Activated T-cell treated with anti-CD3 and anti-CD28 coated beads, Interleukin-2, amount 50 U/mL, for 1 hour (primary cell): ENCODE measurements at places on chromosomes 7 and 10.

- no peak for DNase-seq
Observed at GRCh38 chr10:30500963-30501504, 67.0 kb downstream of the MAP3K8 start.

DNA sequence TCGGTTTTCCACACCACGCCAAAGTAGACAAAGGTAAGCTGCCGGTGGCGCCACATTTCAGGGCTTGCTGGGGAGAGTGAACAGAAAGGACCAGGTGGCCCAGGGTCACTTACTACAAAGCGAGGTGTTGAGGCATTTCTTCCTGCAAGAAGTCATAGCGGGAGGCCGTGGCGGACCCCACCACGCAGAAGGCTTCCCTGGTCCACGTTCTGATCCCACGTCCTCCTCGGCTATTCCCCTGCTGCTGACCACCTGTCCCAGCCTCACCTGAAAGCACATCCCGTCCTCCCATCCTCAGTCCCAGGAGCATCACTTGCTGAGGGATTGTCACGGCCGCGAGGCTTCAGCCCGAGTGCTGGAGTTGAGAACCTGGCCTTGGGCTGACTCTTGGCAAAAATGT, 139.2 kb downstream of the DYNC2I1 start:
- no peak for DNase-seq

DNA sequence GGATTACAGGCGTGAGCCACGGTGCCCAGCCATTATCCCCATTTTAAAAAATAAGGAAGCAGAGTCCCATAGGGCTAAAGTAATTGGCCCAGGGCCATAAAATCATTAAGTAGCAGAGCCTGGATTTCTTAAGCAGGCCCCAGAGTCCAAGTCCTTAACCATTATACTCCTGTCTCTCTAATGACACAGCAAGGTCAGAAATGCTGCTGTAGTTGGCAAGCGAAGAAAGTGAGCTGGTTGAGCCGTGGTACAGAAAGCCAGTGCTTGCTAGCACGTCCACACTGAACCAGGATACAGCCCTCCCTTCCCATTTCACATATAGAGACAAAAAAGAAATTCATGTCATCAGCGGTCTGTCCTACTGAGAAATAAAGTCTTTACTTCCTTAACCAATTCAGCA, 562.7 kb downstream of the GALNT17 start:
- DNase-seq, result no peak

DNA sequence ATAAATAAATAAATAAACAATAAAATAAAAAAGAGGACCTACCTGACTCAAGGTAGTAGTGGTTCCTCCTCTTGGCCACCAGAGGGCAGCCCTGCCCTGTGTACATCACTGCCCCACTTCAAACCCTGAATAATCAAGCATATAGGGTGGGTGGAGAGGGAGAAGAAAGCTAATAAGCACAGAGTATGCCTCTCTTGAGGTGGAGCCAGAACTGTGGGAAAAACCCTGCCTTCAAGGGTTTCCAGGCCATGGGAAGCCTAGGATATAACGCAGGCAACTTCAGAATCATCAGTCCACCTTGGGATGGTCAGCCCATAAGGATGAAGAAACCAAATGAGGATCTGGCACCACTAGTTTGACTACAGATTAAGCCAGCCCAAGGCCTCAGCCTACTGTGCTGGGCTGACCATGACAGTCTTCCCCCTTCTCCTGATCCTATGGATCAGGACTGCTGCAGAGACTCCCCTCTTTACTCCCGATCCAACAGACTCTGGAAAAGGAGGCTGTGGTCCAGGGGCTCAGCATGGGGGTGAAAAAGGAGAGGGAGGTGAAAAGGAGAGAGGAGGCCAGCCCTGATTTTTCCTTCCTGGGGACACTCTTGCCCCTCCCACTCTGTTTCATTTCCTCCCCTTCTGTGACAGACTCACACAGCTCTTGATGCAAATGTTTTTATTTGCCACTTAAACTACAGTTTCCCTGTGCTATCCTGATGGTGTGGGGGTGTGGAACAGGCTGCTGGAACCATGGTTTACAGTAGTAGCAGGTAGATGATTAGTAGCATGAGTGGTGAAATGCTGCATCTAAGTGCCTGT, 10.1 kb downstream of the AVPI1 start:
- peak; percentile 63 for DNase-seq

DNA sequence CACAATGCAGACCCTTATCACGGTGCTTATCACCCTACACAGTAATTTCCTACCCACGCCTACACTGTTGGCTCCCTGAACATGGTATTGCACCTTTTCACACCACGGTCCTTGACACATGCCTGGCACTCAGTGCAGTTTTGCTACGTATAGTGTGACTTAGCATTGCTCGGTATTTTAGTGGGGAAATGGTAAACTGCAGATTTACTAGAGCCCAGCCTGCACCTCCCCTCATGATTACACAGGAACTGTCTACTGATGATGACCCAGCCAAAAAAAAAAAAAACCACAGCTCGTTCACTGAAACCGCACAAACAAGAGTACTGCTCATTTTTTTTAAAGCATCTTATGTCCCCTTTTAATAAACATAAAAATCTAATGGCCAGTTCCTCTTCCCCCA, 124.2 kb upstream of the ZNF746 start:
- DNase-seq, result no peak

DNA sequence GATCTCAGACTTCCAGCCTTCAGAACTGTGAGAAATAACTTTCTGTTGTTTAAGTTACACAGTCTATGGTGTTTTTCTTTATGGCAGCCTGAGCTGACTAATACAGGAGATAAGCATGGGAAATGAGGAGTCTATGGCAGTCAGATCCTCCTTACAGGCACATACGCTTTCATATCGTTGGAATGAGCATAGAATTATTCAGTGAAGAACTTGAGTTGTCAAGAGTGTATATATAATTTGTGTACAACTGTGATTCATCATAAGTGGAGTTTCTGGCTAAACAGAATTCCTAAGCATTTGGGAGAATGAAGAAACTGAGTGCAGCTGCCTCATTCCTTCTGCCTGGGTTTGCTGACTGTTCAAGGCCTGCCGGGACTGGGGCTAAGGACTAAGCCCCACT, 516.7 kb downstream of the ADRA2A start:
- DNase-seq, result no peak

DNA sequence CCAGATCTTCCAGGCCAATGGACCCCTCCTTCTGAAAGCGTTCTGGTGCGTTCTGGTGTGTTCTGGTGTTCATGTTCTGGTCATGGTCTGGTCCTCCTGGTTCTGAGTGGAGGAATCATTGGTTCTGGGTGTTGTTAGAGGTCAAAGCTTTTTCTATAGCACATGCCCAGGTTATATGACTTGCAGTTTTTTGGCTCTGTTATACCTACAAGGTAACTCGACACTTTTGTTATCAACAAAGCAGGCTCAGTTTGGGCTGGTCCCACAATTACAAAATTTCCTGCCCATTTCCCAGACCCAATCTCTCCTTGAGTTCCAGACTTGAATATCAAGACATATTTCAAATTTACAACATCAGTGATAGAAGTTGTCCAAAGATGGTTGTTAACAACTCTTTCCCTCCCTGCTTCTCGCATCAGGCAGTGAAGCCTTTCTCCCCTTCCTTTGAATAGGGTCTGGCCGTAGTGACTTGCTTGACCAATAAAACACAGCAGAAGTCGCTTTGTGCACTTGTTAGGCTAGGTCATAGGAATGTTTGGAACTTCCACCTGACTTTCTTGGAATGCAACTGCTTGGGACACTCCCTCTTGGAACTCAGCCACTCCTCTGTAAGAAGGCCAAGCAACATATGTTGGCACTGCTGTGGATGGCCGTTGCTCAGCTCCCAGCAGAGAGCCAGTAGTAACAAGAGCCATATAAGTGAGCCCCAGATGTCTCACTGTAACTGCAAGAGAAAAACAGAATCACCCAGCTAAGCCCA, 83.1 kb upstream of the STEAP1B start:
- DNase-seq, result no peak

GRCh38 chr7:127850195-127850594, 181.0 kb downstream of the LRRC4 start:
- DNase-seq, result no peak

- no peak for DNase-seq
Observed at GRCh38 chr7:151886783-151887182, 9.9 kb upstream of the PRKAG2 start.

DNA sequence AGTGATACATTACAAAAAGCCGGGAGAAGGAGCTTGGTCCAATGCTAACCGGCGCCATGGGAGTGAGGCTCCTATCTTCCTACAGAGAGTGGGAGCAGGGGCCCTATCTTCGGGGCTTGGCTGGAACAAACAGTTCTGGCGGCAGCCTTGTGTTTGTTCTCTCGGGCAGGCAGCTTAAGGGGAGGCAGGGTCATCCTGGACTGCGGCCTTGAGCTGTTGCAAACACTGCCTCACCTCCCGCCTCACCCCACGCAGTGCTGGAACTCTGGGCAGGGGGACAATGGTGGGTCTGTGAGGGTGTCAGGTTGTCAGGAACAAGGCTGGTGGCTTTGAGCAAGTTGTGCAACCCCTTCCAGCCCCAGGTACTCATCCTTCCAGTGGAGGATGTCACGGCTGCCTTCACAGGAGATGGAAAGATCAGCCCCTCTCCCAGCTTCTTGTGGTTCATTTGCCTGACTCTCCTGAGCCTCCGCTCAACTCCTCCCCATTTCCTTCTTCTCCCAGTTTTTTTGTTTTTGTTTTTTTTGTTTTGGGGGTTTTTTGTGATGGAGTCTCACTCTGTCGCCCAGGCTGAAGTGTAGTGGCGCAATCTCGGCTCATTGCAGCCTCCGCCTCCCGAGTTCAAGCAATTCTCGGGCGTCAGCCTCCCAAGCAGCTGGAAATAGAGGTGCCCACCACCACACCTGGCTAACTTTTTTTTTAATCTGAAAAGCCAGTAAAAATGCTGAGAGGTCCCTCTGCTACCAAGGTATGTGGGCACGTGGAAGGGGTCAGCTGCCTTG, 57.4 kb downstream of the SPOCK2 start:
- DNase-seq, result no peak

DNA sequence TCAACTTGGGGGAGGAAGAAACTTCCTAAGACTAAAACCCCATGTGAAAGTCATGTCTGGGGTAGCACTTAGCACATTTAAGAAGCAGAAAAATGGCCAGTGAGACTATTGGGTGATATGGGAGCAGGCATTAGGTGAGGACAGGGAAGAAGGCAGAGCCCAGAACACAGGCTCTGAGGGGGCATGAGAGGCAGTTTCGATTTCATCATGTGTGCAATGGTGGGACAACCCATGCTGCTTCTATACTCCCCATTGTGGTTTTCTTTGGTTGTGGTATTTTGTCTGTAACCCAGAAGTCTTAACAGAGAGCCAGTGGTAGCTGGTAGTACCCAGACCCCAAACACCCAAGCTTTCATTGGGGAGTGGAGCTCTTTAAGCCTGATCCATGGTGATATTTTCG, 752.0 kb downstream of the GRID1 start:
- DNase-seq, result no peak

DNA sequence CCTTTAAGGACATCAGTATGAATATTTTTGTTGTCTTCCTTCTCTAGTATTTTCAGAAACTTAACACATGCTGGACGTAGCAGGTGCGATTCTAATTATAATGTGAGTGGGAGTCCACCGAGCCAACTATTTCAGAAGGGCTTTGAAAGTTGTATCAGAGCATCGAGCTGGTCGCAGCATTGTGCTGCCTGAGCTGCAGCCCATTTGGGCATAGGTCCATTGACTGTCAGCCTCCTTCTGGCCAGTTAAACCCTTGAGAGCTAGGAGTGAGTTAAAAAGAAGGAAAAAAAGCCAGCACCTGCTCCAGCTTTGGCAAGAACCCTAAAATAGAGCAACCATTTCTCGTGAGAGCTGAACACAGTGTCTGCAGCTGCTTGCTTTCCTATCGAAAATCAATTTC, 47.8 kb downstream of the SLC35G1 start:
- no peak for DNase-seq

- no peak for DNase-seq
Observed at GRCh38 chr7:12066521-12066920, 144.6 kb upstream of the TMEM106B start.

GRCh38 chr7:40644454-40645188, 509.8 kb downstream of the SUGCT start:
- no peak for DNase-seq

DNA sequence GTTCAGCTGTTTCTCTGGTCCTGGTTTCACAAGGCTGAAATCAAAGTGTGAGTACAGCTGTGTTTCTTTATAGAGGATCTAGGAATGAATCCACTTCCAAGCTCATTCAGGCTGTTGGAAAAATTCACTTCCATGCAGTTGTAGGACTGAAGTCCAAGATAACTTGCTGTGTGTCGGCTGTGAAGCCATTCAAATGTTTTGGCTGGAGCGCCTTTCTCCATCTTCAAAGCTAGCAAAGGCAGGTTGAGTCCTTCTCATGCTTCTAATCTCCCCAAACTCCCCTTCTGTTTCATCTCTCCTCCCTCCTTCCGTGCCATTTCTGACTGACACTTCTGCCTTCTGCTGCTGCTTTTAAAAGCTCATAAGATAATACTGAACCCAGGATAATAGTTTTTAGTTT, 1195.4 kb upstream of the LRRN3 start:
- no peak for DNase-seq

DNA sequence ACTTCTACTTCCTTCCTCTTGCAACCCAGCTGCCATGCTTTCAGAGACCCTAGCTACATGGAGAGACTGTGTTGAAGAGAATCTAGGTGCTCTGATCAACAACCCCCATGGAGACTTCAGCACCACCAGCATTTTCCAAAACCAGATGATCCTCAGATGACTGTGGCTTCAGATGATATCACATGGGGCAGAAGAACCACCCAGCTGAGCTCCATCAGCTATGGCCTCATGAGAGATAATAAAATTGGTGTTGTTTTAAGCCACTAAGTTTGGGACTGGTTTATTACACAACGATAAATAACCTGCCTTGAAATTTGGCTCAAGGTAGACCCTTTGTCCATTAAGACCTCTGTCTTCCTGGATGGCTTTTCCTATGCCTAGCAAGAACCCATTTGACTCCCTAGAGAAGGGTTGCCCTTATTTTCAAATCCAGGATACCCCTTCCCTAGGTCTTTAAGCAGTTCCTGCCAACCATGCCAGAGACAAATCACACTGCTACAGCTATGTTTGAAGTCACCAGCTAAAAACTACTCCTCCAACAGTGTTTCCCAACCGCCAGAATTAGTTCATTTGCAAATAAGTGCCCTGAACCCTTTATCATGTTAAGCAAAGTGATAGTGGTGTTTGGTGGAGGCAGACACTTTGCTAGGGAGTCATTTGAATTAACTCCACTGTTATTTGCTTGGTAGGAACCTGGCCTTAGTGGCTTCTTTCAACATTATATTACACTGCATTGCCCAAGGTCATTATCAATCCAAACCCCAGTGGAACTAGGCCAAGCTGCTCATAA, 136.9 kb upstream of the PALS2 start:
- no peak for DNase-seq

DNA sequence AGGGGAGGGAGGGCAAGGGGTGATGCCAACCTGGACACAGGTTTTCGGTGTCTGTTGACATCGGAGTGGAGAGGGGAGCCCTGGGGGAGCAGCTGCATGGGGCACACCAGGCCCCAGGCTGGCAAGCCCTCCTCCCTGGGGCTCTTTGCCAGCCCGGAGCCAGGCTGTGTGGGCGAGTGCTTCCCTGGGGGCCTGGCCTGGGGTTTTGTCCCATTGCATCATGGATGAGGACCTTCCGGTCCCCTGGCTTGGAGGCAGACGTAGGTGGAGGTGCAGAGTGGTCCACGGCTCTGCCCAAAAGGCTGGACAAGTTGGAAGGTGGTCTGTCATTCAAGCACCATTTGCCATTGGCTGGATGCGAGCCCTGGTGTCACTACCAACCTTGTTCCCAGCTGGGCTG, 34.8 kb downstream of the ZMIZ1 start:
- DNase-seq, result no peak

GRCh38 chr10:26334232-26334931, 103.8 kb upstream of the APBB1IP start:
- DNase-seq, result no peak

- DNase-seq, result no peak
Observed at GRCh38 chr7:91880016-91880412, 488 bp downstream of the MTERF1 start.

- no peak for DNase-seq
Observed at GRCh38 chr7:17758008-17758407, 182.3 kb downstream of the SNX13 start.
